ENCODE measurements at places on chromosomes 16 and 17.

DNA sequence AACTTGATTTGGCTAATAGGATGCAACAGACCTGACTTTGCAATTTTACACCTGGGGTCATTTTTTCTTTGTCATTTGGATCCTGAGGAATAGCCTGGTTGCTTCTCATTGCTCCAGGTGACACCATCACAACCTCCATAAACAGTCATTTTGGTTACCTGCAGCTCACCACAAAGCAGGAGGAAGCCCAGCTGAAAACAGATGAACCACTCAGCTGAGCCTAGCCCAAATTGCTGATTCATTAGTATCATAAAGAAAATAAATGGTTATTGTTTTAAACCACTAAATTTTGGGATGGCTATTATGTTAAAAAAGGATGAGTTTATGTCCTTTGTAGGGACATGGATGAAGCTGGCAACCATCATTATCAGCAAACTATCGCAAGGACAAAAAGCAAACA lies 841.0 kb upstream of the EEF2KMT start:
- DNase-seq, result no peak

DNA sequence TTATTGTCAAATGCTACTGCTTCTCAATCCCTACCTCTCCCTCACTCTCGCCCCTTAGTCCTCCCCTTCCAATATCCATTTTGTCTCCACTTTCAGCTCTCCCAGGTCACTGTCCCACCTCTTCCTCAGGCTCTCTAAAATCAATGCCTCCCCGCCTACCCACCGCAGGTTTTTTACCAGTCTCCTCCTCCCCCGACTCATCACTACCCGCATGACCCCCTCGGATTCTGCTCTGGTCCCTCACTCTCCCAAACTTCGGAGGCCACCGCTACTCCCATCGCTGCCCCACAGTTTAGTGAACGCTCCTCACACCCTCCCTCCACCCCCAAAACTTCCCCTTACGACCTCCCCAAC lies 513 bp downstream of the CRLF3 start:
- peak; percentile 25 for DNase-seq

GRCh38 chr16:72173997-72174396 lies 2.0 kb upstream of the PMFBP1 start:
- DNase-seq, result no peak

DNA sequence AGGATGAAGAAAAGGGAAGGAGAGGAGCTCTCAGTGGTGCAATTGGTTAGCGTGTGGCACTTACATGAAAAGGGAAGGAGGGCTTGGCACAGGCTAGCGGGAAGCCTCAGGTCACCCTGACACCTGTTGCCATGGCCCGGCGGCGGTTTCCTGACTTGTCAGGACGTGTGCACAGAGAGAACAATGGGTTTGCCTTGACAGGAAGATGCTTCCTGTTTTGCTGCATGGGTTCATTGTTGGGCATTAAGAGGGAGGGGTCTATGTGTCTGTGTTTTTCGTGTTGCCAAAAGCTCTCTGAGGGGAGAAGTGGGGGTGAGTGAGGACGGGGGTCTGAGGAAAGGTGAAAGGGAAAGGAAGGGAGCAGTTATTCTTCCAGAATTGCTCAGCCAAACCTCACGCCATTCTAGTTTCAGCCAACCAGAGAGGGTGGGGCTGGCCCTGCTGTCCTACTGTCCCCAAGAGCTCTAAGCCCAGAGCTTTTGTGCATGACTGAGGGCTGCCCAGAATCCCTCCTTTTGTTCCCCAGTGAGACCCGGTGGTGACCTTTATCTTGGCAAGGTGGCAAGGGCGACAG lies 17.1 kb upstream of the CCR7 start:
- DNase-seq, result peak; percentile 92

GRCh38 chr17:67400193-67400592 lies 23.1 kb downstream of the PITPNC1 start:
- peak; percentile 8 for DNase-seq

GRCh38 chr17:4559139-4559791 lies 1.1 kb downstream of the GGT6 start:
- no peak for DNase-seq

DNA sequence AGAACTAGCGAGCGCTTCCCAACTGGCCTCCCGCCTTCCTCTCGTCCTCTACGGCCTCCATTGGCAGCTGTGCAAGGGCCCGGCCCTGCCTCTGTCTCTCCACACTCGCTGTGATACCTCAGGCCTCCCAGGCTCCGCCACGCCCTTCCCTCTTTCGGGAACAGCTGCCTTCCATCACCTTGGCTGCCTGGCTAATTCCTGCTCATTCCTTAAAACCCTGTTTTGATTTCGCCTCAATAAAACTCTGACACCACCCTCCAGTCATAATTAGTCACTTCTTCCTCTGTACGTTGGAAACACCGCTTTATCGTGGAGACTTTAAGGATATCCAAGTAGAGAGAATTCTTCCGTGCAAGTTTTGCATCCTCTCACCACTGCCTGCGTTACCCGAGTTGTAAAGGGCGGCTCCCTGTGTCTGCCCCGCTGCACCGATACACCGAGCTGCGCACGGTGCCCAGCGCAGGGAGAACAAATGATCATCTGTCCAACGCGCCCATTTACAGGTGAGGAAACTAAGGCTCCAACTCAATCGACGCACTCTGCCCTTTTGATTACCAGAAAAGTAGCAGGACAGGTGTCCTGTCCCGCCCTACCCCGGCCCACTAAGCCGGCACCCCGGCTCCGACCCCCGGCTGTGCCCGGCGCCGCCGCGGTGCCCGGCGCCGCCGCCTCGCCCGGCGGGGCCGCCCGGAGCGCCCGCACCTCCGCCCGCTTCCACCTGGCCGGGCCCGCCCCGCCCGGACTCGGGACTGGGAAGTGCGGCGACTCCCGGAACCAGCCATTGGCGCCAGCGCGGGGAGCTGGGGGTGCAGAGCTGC lies 139.7 kb downstream of the SEC14L1 start:
- no peak for DNase-seq

DNA sequence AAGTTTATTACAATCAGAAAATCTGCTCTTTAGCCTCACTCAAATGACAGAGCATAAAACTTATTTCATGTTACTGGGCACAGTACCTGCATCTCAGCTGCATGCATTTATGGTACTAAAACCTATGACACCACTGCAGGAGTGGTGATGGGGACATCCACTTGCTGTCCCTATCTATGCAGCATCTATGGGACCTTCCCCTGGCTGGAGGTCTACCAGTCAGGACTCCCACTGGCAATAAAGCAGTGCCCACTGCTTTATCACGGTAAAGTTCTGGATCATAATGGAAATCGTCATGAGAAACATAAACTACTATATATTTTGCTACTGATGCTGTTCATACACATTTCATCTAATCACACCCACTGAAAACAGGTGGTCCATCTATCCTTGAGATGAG lies 26.2 kb downstream of the NSMCE1 start:
- no peak for DNase-seq

DNA sequence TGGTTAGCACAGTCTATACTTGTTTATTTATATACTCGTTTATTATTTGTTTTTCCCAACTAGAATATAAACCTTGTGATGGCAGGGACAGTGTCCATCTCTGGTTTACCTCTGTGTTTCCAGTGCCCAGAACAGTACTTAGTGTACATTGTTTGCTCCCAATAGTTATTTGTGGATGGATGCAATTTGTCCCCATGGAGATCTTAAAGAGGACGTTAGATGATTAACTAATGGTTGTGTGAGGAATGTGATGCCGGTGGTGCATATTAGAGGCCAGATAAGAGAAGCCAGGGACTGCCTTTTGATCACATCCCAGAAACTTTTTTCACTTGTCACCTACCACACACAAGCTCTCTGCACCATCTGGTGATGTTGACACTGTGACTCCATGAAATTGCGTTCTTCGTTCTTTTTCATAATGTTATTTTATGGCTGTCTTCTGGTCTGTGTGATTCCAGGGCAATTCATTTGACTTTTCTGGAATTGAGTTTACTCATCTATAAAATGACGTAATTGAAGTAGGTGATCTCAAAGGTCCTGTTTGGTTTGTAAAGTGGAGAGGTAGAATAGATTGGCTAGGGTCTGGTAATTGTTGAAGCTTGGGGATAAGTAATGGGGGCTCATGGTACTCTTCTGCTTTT lies 1.2 kb downstream of the COX10 start:
- DNase-seq, result no peak

DNA sequence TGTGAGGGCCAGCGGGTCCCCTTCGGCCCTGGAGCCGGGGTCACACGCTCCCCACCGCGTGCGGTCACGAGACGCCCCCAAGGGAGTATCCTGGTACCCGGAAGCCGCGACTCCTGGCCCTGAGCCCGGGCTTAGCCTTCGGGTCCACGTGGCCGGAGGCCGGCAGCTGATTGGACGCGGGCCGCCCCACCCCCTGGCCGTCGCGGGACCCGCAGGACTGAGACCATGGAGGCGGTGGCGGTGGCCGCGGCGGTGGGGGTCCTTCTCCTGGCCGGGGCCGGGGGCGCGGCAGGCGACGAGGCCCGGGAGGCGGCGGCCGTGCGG lies at the start of gene NAGLU:
Gene NAGLU, plus strand, starts transcription at position 194 of the 324 bp plus-strand sequence. Its CDS starts 32 bp downstream, at position 226.
- DNase-seq, result peak; percentile 91

DNA sequence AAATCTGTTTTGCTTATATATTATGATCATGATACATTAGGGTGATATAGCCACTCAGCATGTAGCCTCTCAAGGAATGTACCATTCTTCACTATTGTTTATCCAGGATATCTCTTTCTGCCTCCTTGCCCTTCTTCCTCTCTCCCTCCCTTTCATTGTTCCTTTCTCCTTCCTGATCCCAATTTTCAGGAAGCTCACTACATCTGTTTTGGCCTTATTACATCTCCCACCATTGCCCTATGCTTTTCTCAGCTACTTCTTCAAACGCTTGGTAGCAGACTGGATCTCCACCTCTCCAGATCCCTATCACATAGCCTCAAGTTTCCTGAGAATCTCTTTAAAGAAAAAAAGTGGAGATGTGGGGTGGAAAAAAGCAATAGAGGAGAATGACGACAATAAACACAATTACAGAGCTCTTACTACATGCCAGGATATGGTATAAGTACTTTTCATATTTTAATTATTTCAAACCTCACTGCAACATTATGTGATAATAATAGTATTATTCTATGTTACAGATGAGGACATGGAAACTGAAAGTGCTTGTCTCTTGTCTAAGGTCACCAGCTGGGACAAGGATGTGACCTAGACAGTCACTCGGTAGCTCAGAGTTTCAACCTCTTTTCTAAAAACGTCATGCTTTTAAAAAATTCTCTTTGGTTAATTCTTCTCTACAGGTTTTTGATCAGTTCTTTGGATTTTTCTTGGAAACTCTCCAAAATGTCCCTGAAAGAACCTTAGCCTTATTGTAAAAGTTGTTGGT lies 959.1 kb downstream of the CDH11 start:
- no peak for DNase-seq

DNA sequence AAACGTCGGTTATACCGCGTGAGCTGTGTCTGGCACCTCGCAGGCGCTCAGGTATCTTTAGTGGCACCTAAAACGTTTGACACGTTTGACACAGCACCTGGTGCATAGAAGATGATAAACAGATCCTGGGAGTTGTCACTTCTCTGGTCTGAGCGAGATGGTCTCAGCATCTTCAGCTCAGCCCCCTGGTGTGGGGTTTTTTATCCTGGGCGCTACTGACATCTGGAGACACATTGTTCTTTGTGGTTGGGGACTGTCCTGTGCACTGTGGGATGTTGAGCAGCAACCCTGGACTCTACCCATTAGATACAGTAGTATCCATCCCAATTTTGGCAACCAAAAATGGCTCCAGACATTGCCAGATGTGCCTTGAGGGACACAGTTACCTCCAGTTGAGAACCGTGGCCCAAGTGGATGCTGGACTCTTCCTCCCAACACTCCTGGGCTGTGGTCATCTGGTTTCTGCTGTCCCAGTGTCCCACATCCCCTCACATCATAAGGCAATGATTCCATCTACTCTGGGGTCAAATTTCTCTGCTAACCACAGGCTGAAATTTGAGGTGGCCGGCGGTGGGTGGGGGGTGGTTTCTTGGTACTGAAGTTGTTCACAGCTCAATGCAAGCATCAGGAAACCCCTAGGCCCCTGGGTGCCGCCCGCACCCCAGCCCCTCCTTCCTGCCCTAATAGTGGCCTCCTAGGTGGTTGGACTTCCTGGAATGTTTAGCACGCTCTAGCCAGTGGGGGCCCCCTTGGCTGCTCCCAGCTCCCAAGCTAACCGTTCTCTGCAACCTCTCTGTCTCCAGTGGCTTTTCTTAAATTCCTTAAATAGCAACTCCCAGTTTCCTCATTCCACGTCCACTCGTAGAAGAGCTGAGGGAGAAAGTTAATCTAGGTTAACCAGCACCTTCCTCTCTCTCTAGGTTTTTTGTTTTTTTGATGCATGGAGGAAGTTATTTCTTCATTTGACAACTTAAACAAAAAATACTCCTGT lies 124.8 kb downstream of the ABCC1 start:
- no peak for DNase-seq

DNA sequence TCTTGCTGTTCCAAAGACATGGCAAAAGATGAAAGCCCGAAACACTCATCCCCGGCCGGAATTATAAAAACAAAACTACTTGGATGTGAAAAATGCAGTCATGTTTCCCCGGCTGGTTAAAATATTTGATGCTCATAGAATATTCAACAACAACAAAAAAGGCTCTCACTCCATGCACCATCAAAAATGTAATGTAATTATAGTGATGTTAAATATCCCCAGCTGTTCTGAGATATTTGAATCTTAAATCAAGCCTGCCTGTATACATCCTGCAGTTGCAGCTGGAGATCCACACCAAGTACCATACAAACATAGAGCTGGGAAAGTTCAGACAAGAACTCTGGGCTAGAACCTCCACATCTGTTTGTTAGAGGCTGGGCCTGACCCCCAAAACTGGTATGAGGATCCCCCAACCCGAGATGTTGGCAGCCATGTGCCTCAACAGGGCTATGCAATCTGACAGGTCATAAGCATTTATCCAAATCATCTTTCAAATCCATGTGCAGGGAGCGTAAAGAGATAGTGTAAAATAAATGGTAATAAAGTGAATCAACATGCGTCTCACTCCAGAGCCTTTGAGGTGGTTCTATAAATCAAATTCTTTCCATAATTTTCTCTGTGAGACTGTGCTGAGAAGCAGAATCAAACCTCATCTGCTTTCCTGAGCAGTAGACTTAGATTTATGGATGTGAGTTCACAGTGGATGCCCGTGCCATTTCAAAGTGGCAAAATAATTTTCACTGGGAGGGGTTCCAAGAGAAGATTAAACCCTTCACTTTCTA lies 12.7 kb downstream of the ASIC2 start:
- DNase-seq, result no peak

- DNase-seq, result peak; percentile 49
These were observed 21.1 kb downstream of the NPTX1 start for GRCh38 chr17:80455336-80455710.
